SK-MEL-5 (cell line): ENCODE measurements at places on chromosomes 12 and 14. TPM values are rescaled to one million over a fixed set of nuclear protein-coding genes. Genes with fewer than 3 reads are reported as not detected.

Gene ZFHX2
- total RNA-seq = not detected in 2 replicates

Gene ASCL1
- 0.29 TPM in 1 of 2 replicates, not detected in the other for total RNA-seq

DNA sequence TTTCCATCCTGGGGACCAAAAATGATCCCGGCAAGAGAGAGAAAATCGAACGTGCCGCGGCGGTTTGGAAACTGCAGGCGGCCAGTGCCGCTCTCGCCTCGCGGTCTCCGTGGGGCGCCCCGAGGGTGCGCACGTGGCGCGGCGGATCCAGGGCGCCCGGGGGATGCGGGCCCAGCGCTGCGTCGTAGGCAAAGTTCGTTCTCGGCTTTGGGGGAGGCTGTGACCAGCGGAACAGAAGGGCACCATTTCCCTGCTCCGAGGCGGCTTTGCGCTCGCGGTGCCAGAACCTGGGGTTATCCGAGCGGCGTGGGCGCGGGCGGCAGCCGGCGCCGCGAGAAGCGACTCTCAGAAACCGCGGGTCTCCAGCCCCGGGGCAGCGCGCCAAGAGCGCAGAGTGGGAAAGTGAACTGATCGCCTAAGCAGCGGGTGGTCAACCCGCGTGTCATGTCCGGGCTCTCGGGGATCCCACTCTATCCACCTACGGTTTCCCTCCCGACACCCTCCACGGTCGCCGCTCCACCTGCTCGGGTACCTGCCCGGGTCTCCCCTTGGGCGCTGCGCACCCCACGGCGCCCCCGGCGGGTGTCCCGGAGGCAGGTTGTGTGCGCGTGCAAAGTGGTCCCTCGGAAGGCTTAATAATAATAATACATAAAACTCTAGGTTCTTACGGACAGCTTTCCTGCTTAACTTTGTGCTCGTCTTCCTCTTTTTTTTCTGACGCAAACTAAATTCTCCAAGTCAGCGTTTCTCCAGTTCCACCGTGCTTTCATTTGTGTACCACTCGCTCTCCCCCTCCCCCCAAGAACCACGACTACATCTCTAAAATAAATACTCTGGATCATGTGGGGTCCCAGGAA is 1.2 kb downstream of the ESRRB start:
- DNase-seq = no peak

DNA sequence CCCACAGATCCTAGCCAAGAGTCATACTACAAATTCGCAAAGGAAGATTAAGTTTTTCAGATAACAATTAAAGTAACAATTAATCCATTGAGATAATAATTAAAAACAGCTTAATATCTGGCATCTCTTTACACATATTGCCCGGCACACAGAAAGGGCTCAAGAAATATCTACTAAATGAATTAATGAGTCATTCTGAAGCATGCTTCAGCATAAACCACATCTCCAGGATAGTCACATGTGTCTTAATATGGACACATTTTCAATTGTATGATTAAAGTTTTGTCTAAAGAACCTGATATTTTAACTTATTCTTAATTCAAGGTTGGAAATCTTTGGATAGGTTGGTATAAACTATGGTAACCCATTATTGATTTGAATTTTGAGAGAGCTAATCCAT is 9.6 kb downstream of the ITPR2 start:
- DNase-seq = no peak

GRCh38 chr12:82596483-82596882 is 90.2 kb upstream of the TMTC2 start:
- no peak for DNase-seq

- DNase-seq = no peak
These were observed 198.9 kb upstream of the SFSWAP start for GRCh38 chr12:131511803-131512561.

GRCh38 chr12:70849265-70849960 is 71.1 kb downstream of the PTPRR start:
- DNase-seq = peak; percentile 64

- no peak for DNase-seq
These were observed 141.1 kb downstream of the NDUFA12 start for GRCh38 chr12:94862421-94862820.

DNA sequence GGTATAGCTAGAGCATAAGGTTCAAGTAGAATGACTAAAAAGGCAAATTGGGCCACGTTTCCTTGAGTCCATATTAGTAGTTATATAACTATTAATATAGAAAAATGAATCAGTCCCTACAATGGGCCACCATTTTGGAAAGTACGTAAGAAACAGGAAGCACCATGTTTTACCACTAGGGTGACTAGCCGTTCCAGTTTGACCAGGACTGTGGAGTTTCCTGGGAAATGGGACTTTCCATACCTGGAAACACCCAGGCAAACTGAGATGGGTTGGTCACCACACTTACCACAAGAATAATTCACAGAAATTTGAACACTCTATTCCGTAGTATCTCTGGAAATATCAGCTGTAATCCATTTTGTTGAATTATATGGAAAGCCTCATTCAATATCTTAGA is 2.1 kb upstream of the MAGOHB start:
- no peak for DNase-seq

DNA sequence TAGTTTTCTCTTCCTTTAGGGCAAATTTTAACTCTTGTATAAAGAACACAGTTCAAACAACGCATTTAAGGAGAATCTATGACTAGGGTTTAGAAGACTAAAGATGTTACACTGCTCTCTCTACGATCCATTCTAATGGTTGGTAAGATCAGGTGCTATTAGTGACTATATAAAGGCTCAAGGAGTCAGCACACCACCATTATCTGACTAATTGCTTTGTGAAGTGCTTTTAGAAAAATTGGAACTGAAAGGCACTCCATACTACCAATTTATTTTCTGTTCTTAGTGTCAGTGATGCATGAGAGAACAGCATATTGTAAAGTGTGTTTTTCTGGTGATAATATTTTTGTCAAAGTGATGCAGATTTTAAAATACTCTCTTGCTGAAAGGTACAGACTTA is 136.8 kb downstream of the SYT1 start:
- DNase-seq = no peak

Gene BDKRB1
- total RNA-seq = 0.53 TPM in 1 of 2 replicates, not detected in the other

DNA sequence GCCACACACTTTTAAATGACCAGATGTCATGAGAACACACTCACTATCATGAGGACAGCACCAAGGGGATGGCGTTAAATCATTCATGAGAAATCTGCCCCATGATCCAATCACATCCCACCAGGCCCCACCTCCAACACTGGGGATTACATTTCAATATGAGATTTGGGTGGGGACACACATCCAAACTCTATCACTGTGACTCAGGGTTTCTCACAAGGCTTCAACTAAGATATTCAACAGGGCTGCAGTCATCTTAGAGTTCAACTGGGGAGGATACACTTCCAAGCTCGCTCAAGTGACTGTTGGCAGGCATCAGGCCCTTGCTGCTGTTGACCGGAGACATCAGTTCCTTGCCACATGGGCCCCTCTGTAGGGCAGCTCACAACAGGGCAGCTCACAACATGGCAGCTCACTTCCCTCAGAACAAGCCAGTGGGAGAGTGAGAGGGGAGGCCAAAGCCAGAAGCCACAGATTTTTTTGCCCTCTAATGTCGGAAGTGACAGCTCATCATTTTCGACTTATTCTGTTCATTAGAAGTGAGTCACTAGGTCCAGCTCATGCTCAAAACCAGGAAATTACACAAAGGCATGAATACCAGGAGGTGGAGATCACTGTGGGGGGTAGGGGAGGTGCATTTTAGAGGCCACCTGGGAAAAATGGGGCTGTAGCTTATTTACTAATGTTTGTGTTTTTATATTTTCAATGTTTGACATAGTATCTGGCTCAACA is 50.8 kb upstream of the PTHLH start:
- no peak for DNase-seq

DNA sequence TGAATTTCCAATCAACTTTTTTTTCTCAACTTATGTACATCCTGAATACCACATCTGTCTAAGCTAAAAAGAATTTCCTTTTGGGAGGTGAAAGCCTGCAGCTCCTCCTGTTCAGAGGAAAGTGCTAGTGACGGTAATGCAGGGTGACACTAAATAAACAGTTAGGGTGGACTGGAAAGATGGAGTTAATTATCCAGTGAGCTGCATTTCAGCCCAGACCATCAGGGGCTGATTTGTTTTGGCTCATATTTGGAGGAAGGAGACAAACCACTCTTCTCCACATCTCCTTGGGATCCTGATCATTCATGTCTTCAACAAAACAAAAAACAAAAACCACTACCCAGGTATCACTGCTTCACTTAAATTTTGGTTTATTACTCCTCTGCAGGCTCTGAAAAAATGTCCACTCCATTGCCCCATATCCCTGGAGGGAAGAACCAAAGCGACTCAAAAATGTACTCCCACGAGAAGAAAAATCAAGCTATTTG is 5.1 kb upstream of the SIX1 start:
- no peak for DNase-seq

GRCh38 chr12:71639341-71639760 is 24.3 kb downstream of the ZFC3H1 start:
- DNase-seq = peak; percentile 52

DNA sequence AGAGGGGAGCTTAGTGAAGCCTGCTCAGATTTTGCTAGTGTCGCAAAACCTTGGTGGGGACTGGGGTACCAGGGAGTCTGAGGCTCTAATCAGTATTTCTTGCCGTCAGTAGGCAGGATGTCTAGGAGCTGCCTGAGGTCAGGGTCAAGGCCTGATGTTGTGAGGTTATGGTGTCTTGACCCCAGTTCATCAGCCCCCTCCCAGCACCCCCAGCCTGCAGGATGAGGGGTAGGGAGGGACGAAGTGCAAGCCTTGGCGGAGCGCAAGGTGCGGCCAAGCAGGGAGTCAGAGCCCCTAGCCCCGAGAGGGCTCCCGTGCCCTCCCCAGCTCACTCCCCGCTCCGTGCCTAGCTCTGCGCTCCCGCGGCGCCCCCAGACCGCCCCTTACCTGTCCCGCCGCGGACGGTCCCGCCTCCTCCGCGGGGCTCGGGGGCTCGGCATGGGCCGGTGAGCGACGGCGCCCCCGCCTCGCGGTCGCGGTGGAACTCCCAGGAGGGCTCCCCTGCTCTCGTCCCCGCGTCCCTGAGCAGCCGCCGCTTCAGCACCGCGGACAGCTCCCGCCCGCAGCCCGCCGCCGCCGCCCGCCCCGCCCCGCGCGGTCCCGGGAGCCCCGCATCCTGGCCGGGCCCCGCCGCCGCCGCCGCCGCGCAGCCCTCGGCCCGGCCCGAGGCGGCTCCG is 347 bp downstream of the SYNDIG1L start:
- DNase-seq = peak; percentile 9

GRCh38 chr14:96953875-96954185 is 156.6 kb downstream of the VRK1 start:
- no peak for DNase-seq

Gene CAPZA3
- not detected in 2 replicates for total RNA-seq

Gene ZNF664
- 72.6 and 74.1 TPM in 2 replicates for total RNA-seq

DNA sequence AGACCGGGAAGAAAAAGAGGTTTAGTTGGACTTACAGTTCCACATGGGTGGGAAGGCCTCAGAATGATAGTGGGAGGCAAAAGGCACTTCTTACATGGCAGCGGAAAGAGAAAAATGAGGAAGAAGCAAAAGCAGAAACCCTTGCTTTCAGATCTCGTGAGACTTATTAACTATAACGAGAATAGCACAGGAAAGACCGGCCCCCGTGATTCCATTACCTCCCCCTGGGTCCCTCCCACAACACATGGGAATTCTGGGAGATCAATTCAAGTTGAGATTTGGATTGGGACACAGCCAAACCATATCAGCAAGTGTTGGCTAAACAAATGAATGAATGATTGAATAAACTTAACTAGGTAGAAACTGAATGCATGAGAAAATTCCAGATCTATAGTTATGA is 85.3 kb upstream of the PARP11 start:
- no peak for DNase-seq

DNA sequence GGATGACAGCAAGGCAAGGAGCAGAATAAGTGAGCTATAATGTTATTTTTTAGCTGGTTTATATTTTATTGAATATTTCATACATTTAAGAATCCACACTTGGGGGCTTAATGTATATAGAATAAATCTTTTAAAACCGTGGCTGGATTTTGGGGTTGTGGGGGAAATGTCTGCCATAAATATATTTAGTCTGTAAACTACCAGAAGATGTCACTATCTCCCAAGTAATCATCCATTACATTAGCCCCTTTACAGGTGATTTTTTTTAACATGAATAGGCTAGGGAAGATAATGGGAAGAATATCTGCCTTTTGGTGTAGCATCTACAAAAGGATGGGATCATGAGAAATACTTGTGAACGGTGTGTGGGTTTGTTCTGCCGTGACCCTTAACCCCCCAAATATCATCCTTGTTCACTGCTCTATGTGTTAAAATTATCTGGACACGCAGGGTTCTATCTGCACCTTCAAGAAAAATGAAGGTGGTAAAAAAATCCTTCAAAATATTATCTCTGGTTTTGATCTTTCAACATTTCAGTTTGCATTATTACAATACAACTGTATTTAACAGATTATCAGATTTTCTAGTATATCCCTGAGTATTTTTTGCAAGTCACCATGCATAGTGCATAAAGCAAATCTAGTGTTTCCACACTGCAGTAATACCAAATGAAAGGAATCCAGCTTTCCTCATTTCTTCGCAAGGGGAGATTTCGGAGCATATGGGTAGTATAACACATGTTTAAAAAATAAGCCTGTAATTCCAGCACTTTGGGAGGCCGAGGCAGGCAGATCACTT is 8.0 kb upstream of the SLC17A8 start:
- peak; percentile 75 for DNase-seq

DNA sequence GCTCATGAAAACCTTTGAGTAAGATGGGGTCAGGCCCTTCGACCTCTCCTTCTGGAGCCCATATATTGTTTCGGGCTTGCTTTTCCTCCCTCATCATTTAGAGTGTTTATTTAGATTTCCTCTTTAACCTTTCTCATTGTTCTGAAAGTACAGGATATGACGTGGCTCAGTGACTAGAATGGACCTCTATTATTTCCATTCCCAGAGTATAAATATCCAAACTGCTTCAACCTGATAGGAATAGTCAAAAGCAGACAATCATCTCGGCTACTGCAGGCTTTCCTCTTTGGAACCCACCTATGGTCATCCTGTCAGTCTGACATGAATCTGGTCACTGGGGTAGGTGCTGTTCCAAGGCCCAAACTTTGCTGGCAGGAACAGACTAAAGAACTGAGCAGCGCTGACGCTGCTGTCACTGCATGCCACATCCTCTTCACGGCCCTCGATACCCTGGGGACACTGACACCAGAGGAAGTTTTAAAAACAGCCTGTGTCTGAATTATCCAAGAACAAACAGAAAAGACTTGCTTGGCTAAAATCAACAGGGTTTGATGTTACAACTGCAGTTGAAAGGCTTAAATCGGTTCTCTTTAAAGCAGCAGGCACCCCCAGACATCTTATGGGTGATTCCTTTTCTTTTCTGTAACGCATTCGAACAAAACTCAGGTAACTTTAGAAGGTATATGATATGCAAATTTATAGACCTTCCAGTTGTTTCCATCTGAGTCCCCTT is 5.0 kb upstream of the DDX47 start:
- DNase-seq = no peak

GRCh38 chr14:39303115-39303514 is 69.4 kb downstream of the MIA2 start:
- no peak for DNase-seq

Gene KRT71
- total RNA-seq = not detected in 2 replicates

Gene CEBPE
- not detected in 2 replicates for total RNA-seq

DNA sequence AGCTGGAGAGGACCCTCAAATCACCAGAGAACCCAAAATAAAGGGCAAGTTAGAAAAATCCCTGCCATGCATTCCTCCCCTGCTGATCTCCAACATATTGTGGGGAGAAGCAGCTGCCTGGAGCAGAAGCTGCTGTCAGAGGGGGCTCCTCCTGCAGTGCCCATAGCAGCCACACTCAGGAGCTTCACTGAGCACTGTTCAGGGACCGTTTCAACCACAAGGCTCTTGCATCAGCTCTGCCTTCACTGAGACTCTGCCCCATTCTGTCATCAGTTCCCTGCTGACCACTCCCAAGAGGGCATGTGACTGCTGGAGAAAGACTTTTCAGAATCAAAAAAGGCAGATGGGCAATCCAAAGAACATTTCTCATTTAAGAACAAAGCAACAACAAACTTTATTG is 392.7 kb downstream of the GALC start:
- no peak for DNase-seq
